ENCODE measurements at places on chromosomes 1 and 21.
A peak's percentile ranks its signal among the peaks of the same experiment; 100 is the strongest.

GRCh38 chr1:33256471-33257206, at the start of gene ZNF362:
TSS of gene ZNF362 (plus strand) at chr1:33256492. CDS start at chr1:33270575, 14,083 bp downstream.
- DNase-seq = peak; percentile 32

GRCh38 chr1:97088391-97088790, 366.8 kb downstream of the PTBP2 start:
- no peak for DNase-seq

GRCh38 chr1:155091071-155092051, 12.7 kb downstream of the EFNA3 start:
- no peak for DNase-seq

DNA sequence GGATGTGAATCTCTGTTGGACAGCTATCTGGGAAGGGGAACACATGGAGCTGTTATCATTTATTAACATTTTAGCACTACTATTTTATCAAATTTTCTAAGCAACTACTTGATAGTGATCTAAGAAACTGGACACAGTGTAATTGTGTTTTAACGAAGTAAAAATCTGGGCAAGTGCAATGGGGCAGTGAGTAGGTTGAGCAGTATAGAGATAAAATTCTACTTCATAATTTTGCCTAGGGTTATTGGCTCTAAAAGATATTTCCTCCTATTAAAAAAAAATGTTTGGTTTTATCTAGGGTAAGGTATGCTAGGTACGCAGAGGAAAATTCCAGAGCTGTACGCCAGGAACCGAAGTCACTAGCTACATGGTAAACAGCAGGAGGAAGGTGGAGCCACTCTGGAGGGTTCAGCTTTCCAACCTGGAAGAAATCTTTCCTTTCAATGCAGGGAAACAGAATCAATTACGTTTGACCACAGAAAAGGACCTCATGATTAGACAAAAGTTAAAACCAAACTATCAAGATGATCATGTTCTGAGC, 43.3 kb downstream of the BCAR3 start:
- DNase-seq = no peak

DNA sequence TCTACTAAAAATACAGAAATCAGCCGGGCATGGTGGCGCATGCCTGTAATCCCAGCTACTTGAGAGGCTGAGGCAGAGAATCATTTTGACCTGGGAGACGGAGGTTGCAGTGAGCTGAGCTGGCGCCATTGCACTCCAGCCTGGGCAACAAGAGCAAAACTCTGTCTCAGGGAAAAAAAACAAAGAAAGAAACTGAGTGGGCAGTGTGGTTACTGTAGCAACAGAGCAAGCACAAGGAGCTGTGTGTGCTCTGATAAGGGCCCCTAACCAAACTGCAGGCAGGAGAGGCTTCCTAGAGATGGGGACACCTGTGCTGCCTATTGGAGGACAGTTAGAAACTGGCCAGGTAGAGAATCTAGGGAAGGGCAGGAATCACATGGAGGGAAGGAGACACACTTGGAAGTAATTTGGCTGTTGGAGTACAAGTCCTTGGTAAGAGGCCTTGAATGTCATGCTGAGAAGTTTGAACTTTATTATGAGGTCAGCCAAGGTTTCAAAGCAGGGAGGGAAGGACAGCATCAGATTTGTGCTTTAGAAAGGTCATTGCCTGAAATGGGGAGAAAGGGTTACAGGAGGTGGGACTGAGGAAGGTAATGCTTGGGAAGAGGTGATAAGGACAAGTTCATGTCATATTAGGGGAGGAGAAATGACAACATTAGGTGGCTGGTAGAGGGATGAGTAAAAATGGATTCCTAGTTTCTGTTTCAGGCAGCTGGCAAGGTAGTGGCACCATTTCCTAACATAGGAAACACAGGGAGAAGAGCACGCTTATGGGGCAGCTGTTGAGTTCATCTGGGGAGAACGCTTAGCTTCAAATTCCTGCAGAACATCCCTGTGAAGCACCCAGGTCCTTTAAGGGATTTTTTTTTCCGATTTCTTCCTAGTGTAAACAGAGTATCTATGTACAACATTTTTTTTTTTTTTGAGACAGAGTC, 69.2 kb upstream of the ARTN start:
- no peak for DNase-seq

GRCh38 chr1:221411283-221411682, 330.6 kb downstream of the DUSP10 start:
- no peak for DNase-seq

DNA sequence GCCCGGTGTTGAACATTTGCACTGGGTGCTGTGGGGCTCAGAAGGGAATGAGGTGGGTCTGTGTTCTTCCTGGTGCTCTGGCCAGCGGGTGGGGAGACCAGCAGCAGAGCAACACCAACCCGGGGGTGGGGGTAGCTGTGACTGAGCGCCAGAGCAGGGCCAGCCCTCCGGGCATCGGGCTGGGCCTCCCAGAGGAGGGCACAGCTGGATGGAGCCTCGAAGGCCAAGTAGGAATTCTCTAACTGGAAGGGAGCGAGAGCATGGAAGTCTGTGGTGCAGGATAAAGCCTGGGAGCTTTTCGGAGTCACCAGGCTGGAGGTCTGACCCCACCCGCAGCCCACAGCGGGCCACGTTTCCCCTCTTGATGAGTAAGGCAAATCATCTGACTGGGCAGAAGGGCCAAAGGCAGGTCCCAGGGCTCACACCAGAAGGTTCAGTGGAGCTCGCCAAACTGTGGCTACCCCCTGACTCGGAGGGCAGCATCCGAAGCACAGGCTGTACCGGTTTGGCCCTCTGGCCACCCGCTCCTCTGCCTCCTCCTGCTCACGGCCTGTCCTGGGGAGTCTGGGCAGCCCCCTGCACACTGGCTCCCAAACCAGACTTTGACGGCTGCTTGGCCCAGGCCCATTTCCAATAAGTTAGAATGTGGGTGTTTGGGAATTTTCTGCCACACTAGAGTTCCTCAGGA, 18.8 kb downstream of the SLC1A7 start:
- DNase-seq = no peak

GRCh38 chr1:20885121-20885520, 98.0 kb upstream of the HP1BP3 start:
- peak; percentile 23 for DNase-seq

DNA sequence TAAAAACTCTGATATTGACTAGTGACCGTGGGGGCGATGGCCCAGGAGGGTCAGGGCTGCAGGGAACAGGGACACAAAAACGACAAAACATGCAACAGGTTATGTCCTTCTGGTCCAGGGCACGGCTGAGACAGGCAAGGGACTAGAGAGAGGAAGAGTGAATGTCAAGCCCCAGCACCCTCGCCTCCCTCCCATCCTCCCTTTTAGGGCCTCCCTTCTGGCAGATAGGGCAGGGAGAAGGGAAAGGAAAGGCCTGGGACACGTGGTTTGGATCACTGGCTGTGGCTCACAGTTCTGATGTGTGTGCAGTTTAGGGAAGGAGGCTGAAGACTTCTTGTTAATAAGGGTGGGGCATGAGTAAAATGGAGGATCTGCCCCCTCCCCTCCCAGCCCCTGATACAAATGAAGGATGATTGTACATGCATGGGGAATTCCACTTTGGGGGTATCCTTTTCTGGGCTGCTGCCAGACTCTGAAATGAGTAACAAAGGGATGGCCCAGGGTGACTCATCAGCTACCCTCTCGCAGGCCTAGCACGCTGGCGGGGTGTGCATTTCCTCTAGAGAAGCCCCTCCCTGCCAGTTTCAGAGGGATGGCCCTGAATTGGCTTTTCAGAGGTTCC, 14.2 kb downstream of the CAPN2 start:
- peak; percentile 90 for DNase-seq

GRCh38 chr1:184499616-184500015, 112.8 kb downstream of the C1orf21 start:
- DNase-seq = no peak

DNA sequence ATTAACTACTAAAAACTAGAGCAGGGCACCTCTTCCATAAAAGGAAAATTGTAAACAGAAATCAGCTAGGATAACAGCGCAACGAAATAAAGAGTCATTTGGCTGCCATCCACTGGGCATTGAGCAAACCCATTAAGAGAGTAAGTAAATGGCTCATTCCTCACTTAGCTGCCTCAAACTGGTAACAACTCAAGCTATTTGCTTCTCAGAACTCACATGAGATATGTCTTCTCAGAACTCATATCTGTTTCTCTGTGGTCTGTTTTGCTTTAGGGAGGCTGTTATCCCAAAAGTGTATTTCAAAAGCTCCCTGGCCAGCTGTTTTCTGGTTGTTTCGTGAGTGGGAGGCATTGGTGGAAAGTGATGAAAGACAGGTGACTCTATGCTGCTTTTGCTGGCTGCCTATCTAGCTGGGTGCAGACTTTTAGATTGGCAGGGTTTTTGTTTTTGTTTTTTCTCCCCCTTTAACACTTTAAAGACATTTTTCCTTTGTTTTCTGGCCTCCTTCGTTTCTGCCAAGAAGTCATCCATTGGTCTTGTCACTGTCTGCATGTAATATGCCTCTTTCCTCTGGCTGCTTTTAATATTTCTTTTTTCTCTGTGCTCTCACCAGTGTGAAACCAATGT, 269.2 kb upstream of the RGS18 start:
- DNase-seq = no peak

GRCh38 chr1:8410791-8411190, 92.9 kb downstream of the SLC45A1 start:
- DNase-seq = no peak

DNA sequence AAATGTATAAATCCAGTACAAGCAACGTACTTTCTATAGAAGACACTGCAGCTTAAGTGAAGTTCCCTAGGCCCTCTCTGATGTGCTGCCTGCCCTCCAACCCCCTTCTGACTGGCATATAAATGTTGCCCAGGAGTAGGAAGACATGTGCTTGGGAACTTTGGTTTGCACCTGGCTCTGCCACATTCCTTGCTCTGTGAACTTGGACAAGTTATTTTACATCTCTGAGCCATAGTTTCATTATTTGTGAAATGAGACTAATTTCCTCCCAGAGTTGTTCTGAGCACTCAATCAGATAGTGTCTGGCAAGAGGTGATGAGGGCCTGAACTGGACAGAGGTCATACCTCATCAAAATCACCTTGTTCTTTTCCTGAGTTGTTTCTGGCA, 3.5 kb upstream of the PHC2 start:
- no peak for DNase-seq

- DNase-seq = no peak
Observed at GRCh38 chr1:1120866-1121591, 5.1 kb upstream of the C1orf159 start.

DNA sequence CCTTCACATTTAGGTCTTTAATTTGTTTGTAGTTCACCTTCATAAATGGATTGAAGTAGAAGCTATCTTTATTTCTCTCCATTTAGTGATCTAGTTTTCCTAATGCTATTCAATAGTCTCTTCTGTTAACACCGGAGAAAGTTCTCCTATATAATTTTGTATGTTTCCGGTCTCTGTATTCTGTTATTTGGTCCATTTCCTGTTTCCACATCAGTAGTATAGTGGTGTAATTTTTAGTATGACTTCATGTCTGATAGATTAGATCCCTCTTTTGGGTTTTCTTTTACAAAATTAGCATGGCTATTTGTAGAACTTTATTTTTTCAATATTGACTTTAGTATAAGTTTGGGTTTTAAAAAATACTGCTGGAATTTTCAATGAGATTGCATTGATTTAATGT, 41.6 kb upstream of the PKP1 start:
- DNase-seq = no peak

GRCh38 chr1:9721606-9722377, 70.3 kb downstream of the PIK3CD start:
- DNase-seq = no peak

GRCh38 chr1:39826583-39826982, 37.9 kb upstream of the BMP8B start:
- no peak for DNase-seq

GRCh38 chr21:37984416-37984815, 68.2 kb upstream of the KCNJ6 start:
- no peak for DNase-seq

GRCh38 chr21:33893917-33894316, 21.7 kb downstream of the ATP5PO start:
- DNase-seq = no peak

DNA sequence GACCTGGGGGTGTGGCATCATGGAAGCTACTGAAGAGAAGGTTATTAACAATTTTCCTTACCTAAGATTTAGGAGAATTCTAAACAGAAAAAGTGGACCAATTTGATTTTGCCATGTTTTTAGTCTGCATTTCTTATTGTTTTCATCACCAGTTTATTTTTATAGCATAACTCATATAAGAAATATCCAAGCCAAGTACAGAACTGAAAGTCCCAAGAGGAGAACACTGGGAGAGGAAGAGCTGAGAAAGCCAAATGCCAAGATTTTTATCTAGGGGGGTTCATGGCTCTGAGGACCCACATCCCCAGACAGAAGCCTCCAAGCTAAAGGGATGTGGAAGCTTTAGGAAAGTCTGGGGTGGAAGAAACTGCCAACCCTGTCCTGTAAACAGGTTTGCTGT, 109.4 kb upstream of the DUSP10 start:
- DNase-seq = no peak

DNA sequence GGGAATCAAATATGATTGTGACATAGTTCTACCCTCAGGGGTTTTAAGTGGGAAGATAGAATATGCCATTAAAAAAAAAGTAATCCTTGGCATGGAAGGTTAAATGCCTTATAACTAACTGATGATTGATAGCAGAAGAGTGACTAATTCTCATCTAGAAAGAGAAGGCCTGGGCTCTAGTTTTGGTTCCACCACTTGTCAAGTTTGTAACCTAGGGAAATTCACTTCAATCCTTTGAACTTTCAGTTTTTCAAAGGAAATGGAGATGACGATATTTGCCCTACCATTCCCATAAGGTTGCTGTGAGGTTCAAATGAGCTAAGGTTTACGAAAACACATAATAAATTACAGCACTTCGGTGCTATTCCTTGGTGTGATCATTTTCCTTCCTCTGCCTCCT, 88.5 kb downstream of the GPR88 start:
- no peak for DNase-seq

- DNase-seq = peak; percentile 97
Observed at GRCh38 chr1:192485692-192486436, 89.7 kb upstream of the RGS1 start.

DNA sequence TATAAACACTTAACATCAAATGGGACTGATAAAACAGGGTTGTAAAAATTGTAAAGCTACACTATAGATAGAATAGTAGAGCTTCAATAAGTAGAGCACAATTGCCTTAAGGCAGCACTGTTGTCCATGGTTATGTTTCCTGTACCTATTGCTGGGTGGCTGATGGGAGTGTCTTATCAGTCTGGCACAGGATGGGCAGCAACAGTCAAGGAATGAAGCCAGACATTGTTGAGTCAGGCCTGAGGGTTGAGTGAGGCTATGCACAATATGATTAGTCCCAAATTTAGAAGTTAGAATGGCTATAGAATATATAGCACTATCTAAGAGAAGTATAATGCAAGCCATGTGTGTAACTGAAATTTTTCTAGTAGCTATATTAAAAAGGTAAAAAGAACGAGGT, 25.0 kb upstream of the CD1D start:
- no peak for DNase-seq

DNA sequence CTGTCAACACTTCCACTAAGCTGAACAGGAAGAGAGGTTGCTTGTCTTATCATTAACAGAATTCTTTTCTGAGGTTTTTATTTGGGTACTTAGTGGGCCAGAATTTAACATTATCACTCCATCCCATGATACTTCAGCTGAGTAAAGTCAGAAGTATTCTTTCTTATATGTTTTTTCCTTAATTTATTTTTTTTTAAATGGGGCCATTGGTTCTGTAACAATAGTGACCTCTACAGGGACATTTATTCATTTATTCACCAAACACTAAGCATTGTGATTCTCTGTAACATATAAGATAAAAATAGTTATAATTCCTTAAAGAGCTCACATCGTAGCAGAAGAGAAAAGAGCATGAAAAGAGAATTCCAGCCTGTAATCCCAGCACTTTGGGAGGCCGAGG, 9.8 kb downstream of the GREM2 start:
- no peak for DNase-seq

GRCh38 chr1:174534789-174535188, 87.0 kb downstream of the GPR52 start:
- no peak for DNase-seq

- DNase-seq = no peak
Observed at GRCh38 chr1:64173336-64173940, 30.0 kb upstream of the UBE2U start.
